ENCODE measurements at places on chromosomes 1 and 21. TPM values are rescaled to one million over a fixed set of nuclear protein-coding genes. Genes with fewer than 3 reads are reported as not detected.

GRCh38 chr1:110205156-110205555 is 5.0 kb upstream of the KCNC4 start:
- no peaks in the 10 kb centered on the region for H3K36me3 ChIP-seq
- H3K27me3 ChIP-seq: no peaks in the 10 kb centered on the region
- H3K4me3 ChIP-seq: no peak overlapping the region
- H3K4me1 ChIP-seq: peaks cover 11% of the 10 kb centered on the region
- no peak for DNase-seq
- H3K27ac ChIP-seq: no peak overlapping the region

GRCh38 chr1:19357299-19357986 is 45.3 kb downstream of the SLC66A1 start:
- peaks cover 52% of the 10 kb centered on the region for H3K36me3 ChIP-seq
- peaks cover 38% of the 10 kb centered on the region for H3K4me1 ChIP-seq
- no peak overlapping the region for H3K4me3 ChIP-seq
- no peak for DNase-seq

DNA sequence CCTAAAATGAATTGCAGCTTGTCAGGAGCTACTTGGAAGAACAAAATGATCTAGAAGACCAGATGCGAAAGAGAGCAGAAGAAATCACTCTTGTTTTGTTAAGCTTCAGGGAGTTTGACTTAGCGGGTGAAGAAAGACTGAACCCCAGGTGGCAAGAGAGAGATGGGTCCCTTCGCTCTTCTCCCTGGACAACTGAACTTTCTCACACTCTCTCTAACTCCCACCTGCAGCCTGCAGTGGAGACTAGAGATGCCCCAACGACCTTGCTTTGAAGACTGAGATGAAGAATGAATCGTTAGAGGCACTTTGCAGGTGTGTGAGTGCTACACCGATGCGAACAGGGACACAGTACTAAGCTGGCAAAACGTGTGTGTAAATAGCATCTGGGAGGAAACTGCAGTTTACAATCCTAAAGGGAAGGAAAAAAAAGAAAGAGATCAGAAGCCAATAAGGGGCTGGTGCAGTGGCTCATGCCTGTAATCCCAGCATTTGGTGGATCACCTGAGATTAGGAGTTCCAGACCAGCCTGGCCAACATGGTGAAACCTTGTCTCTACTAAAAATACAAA is 64.5 kb upstream of the LYST start:
- H3K4me1 ChIP-seq: peaks cover 55% of the 10 kb centered on the region
- H3K27ac ChIP-seq: peak overlapping the region; percentile 50
- H3K36me3 ChIP-seq: no peaks in the 10 kb centered on the region
- no peaks in the 10 kb centered on the region for H3K27me3 ChIP-seq
- H3K4me3 ChIP-seq: no peak overlapping the region
- DNase-seq: no peak

DNA sequence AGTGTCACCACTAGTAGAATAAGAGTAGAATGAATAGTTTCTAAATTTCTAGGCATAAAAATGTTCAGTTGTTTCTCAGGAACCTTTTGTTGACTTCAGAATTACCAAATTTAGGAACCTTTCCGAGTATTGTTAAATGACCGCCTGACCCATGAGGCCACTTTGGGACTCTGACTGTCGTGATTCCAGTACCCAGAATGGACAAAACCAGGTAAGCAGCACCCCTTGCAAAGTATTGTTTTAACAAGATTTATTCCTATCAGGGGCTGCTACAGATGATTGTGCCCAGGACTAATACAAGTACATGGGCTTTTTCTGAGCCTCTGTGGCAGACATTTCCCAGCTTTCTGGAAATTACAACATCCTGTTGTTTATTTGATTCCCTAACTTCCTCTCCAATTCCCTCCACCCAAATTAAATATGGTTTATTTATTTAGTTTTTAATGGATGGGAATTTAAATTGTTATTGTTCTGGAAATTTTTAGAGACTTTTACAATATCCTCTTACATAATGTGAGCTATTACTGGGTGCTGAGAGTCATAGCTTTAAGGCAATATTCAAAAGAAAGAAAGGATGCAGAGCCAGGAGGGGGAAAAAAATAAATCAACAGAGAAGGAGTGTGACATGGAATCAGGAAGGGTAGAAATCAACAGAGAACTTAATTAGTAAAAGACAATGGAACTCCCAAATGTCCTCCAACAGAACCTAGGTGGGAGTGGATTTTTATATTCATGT is 37.4 kb upstream of the NTPCR start:
- no peak overlapping the region for H3K4me3 ChIP-seq
- no peaks in the 10 kb centered on the region for H3K36me3 ChIP-seq
- no peaks in the 10 kb centered on the region for H3K4me1 ChIP-seq
- DNase-seq: no peak
- no peak overlapping the region for H3K27ac ChIP-seq

Gene TNFRSF25
- total RNA-seq: 132 TPM

Gene C8A
- not detected for total RNA-seq

Data from suprapubic skin (tissue), 4 donors.